Adrenal gland (tissue), 19 donors: ENCODE measurements at places on chromosomes 13 and 19. TPM values are rescaled to one million over a fixed set of nuclear protein-coding genes. Genes with fewer than 3 reads are reported as not detected.

Gene MISP
- total RNA-seq = 0.06 TPM

Gene HTR2A
- total RNA-seq = 0.13 TPM

GRCh38 chr13:65133094-65133493 lies 2097.0 kb downstream of the PCDH9 start:
- no peak for DNase-seq
- no peaks in the 10 kb centered on the region for H3K4me1 ChIP-seq
- H3K36me3 ChIP-seq = no peaks in the 10 kb centered on the region
- H3K27ac ChIP-seq = no peak overlapping the region

DNA sequence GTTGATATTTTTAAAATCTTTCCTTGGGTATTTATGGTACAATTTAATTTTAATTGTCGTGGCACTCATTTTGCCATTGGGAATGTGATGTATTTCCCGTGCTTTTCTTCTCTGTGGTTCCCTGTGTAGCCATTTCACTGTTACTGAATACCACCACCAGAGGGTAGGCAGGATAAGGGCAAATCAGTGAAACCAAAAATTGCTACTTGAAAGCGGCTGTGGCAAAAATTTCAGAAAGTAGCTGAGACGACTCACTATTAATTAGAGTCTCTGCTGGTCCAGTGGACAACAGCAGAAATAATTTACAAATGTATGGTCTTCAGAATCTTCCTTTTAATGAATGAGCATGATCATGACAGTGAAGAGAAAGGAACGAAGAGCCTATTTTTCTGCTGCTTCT lies 34.4 kb upstream of the MIR17HG start:
- no peaks in the 10 kb centered on the region for H3K36me3 ChIP-seq
- no peak overlapping the region for H3K4me3 ChIP-seq
- no peaks in the 10 kb centered on the region for H3K4me1 ChIP-seq
- peaks cover 37% of the 10 kb centered on the region for H3K27me3 ChIP-seq
- no peak for DNase-seq

DNA sequence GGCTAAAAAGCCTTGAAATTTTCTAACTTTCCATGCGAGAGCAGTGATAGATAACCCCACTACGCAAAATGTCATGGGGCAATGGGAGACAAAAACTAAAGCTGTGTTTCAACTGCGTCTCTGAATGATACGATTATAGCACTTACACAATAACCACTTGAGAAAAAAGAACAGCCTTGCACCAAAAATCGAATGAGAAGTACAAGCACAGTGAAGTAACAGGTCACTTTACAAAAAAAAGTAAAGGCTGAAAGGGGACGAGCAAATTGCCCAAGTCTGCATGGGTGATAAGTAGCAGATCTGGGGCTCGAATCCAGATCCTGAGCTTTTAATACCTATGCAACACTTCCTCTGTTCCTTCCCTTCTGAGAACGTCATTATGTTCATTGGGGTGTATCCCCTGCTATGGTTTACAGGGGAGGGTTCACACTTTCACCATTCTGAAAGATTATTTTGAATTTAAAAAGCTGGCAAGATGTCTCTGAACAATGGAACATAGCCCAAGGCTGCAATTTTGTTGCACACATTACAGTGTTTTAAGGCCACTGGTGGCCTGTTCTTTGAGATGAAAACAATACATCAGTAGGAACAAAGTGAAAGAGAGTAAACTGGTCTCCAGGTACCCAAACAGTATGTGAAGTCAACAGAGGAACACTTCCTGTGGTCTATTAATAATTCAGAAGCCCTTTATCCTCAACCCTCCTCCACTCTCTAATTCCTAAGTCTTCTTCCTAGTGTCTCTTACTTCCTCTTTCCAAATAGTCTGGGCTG lies 3.2 kb downstream of the CPB2 start:
- peaks cover 26% of the 10 kb centered on the region for H3K4me1 ChIP-seq
- H3K27me3 ChIP-seq = no peaks in the 10 kb centered on the region
- no peak overlapping the region for H3K4me3 ChIP-seq
- peak overlapping the region; percentile 56 for H3K27ac ChIP-seq
- DNase-seq = no peak
- no peaks in the 10 kb centered on the region for H3K36me3 ChIP-seq
